ENCODE measurements at places on chromosomes 3 and 15.

DNA sequence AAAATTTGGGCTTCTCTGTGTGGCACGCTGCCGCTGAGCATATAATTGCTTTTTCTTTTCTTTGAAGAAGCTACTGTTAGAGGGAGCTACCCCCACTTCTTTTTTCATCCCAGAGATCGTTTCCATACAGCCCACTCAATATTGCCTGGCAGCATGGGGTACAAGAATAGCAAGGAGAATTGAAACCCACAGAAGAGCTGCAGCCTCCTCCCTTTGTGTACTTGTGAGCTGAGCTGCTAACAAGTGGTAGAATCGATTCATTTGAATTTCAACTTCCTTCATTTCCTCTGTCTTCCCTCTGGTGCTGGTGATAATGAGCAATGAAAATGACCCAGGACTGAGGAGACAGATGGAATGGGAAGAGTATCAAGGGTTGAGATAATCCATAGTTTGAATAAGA lies 64.9 kb downstream of the LRRC3B start:
- no peak for DNase-seq

DNA sequence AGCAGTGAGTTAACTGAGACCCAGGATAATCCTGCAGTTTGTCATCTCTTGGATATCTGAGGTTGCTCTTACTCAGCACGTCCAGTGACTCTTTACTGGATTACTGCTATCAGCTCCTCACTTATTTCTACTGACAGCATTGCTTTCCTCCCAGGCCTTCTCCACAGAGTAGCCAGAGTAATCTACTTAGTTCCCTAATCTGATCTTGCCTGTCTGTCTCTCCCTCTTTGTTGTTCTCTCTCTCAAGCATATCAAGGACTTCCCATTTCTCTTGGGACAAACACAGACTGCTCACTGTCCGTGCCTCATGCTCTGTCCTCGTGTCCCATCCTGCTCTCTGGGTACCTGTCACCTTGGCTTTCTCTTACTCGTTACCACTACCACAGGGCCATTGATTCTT lies 376.2 kb downstream of the FEZF2 start:
- no peak for DNase-seq

GRCh38 chr3:192409838-192410683 lies 317.3 kb downstream of the FGF12 start:
- DNase-seq: peak; percentile 44

- DNase-seq: no peak
These were observed 71.2 kb downstream of the FAM43A start for GRCh38 chr3:194756791-194757325.

DNA sequence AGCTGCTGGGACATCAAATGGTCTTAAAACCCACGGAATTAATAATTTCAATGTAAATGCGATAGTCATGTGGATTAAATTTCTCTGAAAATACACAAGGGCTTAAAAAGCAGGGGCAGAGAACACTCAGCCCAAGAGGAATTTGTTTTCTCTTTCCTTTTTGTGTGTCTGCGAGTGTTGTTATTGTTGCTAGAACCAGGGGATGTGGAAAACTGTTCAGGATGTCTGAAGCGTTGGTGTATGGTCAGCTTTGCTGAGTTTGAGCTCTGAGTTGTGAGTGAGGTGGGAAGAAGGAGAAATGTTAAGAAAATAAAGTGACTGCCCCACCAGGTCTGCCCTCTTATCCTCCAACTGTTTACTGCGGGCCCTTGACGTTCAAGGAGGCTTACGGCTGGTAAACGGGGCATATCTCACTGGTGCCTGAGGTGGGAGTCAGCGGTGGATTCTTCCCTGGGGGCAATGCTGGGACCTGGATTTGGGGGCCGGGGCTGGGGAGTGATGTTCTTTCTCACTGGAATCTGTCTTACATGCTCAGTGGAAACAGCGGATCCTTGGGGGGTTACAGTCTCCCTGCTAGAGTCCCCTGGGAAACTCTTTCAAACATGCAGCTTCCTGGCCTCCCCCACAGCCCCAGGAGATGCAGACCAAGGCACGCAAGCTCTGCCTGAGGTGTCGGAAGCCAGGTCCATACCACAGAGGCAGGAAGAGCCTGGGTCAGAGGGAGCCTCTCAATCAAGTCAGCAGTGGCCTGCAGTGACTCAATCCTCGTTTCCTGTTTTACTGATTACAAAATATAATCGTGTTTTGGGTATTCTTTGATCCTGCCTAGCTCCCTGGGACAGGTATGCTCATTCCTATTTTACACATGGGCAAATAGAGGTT lies 41.8 kb downstream of the ITGA11 start:
- DNase-seq: no peak

- peak; percentile 53 for DNase-seq
These were observed 29.4 kb downstream of the LYSMD4 start for GRCh38 chr15:99703603-99704443.

DNA sequence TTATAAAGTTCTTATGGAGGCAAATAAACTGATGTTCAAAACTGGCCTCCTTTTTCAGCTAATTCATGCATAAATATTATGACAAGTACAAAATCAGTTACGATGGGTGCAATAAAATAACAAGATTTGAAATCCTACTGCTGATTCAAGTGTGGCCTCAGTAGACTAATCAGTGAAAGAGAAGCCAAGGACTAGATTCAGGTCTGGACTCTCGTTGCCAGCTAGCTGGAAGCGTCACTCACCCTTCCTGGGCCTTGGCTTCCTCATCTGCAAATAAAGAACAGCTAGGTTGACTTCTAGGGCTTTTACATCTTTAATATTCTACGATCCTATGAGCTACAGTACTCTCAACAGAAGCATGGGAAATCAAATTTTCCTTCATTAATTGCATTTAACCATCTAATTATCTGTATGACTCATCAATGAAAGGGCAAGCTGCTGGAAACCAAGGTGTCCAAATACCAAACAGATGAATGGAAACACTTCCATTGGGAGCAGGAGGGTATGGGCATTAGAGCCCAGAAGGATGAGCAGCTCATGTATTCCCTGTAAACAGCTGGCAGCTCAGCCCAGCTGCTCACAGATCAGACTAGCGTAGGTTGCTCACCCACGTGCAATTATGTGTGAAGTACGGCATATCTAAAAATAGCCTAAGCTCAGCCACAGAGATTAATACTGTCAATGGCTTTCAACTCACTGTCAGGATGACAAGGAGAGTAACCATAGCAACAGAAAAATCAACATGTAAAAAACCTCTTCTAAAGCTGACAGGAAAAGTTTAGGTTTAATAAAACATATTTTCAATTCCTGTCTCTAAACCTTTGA lies 294.8 kb downstream of the PLCL2 start:
- DNase-seq: no peak

DNA sequence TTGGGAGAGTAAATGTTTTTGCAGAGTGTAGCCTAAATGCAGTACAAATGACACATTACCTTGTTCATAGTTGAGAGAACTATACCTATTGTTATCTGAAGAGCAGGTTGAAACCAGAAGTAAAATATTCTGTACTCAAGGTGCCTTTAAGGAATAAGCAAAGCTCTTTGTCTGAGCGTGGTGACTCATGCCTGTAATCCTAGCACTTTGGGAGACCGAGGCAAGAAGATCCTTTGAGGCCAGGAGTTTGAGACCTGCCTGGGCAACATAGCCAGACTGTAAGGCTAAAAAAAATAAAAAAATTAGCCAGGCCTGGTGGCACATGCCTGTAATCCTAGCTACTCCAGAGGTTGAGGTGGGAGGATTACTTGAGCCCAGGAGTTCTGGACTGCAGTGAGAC lies 2.2 kb upstream of the RNF13 start:
- no peak for DNase-seq

DNA sequence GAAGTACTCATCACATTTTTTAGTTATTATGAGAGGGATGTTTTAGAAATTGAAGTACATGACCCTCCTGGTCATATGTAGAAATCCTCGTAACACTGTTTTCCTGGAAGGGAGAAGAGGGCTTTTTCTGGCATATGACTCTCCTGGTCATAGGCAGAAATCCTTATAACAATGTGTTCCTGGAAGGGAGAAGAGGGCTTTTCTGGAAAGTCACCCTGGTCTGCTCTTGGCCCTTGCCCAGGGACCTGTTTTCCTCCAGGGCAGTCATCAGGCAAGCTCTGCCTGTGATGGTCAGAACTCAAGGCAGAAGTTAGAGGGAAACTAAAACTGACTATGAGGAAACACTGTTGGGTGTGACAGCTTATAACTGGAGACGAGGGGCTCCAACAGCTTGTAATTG lies 27.7 kb downstream of the LAMP3 start:
- no peak for DNase-seq

- DNase-seq: no peak
These were observed 630.9 kb downstream of the PYDC2 start for GRCh38 chr3:192091831-192092230.

DNA sequence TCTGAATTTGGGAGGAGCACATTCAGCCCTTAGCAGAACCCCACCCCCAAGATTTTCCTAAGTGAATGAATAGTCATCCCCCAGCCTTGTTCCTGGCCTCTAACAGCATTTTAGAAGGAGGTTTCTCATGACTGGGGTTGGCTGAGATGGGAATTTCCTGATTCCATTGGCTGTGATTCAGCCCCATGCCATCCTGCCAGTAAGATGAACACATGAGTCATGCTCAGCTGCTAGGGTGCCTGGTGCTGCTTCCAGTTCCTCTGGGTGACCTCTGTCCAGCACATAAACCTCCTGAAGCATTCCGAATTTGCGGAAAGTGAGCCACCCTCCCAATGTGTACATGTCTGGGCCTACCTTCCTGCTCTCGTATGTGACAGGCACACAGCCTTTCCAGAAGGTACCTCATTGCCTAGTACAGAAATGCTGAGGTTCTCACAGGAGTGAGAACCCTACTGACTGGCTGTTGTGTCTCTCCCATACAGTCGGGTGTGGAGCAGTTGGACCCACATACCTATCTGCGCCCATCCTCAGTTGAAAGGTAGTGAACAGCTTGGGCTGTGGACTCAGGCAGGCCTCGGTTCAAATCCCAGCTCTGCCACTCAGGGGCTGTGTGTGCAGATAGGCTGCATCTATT lies 91.7 kb downstream of the APBA2 start:
- DNase-seq: peak; percentile 4

- DNase-seq: no peak
These were observed 91.1 kb downstream of the MINAR1 start for GRCh38 chr15:79523266-79523665.

DNA sequence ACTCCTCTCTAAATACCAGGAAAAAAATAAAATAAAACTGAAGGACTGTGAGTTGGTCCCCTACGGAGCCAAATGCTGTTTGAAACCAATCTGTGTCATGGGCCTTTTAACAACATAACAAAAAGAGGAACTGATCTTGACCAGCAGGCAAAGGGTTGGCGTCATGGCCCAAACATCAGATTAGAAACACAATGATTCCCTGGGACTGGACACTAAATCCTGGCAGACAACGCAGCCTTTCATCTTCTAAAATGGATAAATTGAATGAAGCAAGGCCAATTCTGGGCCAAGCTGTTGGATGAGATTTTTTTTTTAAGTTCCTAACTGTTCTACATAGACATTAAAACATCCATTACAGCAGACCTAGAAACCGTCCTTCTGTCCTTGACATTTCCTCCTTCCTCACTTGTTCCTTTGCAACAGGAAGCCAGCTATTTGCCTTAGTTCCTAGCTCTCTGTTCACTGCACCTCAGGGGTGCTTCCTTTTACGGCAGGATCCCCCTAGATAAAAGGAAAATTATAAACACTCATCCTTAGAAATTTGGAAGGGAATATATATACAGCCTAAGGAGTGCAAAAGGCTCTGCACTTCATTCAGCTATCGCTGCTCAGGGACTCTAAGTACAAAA lies 21.6 kb upstream of the TAFA4 start:
- DNase-seq: no peak

DNA sequence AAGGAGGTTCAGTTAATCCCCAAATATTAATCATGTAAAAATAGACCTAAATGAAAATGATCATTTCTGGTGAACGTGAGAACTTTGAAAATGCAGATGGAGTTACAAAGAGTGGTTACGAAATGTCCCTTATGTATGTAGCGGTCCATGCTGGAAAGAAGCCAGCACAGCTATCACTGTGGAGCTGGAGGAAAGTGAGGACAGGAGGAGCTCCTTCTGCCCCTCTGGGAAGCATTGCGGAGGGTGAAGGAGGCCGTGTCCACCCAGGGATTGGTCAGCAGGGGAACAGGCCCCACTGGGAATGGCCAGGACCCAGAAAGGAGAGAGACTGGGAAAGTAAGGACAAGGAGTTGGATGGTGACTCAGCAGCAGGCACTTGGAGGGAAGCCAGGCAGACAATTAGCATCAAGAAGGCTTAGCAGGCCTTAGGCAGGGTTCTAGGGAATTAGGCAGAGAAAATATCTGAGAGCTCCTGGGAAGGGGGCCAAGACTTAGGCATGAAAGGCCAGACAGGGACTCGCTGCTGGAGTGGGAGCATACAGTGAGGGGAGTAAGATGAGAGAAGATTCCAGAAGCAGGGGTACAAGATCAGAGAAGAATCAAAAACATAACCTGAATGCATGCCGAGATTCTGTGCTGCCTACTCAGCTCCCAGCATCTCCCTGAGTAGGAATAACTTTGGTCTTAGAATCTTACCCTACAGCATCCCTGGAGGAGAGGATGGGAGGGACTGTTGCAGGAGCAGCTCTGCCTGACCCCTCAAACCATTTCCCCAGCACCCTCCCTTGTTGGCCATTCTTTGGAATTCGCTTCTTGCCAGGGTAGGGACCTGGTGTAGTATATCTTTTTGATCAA lies 171.0 kb upstream of the UMPS start:
- peak; percentile 70 for DNase-seq

DNA sequence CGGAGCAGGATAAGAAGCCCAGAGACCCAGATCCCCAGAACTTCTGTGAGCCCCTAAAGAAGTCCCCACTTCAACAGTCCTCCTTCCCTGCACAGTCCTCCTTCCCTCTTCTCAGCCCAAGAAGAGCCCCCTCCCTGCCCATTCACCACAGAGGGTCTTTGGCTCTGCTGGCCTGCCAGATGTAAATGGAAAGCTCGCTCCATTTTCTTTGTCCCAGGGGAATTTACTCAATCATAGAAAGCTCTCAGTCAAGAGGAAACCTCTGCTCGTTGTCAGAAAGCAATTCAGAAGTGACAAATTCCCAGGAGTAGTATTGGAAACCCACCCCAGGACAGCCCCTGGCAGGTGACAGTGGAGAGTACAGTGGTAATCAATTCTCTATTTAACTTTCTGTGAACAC lies 105.5 kb upstream of the SMAD3 start:
- no peak for DNase-seq

- no peak for DNase-seq
These were observed 2.1 kb downstream of the LDHAL6B start for GRCh38 chr15:59208613-59209249.

GRCh38 chr15:44726568-44727484 lies 9.5 kb upstream of the TRIM69 start:
- peak; percentile 28 for DNase-seq

- no peak for DNase-seq
These were observed 65.4 kb upstream of the HERC1 start for GRCh38 chr15:63899193-63899592.
